ENCODE measurements at places on chromosomes 12 and 14.

GRCh38 chr12:87870061-87870460, 159.1 kb downstream of the C12orf50 start:
- no peak for DNase-seq

- peak; percentile 57 for DNase-seq
These were observed 178.1 kb upstream of the ALG10B start for GRCh38 chr12:38138225-38139221.

GRCh38 chr12:24746006-24746671, 202.8 kb downstream of the BCAT1 start:
- DNase-seq, result no peak

- DNase-seq, result no peak
These were observed 38.7 kb downstream of the RASAL1 start for GRCh38 chr12:113096675-113097461.

- no peak for DNase-seq
These were observed 264.6 kb upstream of the ALG10 start for GRCh38 chr12:33757701-33758100.

- DNase-seq, result no peak
These were observed 12.3 kb downstream of the SIX1 start for GRCh38 chr14:60636879-60637478.

- no peak for DNase-seq
These were observed 895.8 kb downstream of the RPS29 start for GRCh38 chr14:48690349-48690748.

GRCh38 chr14:54039311-54039710, 82.7 kb upstream of the BMP4 start:
- DNase-seq, result no peak

DNA sequence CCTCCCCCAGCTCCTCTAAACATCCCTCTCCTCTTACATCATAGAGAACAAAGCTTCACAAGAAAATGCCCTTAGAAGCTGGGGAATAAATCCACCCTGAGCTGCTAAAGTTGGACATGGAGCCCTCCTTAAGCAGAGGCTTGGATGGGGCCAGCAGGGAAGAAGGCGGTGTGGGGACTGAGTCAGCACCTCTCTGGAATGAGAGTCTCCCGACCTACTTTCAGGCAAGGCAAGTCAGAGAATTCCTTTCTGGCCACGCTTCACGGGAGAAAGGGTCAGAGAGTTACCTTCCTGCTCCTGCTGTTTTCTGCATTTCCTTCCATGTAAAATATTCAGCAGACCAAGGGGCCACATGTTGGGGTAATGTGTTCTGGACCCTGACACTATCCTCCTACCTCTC, 113.3 kb upstream of the PRB2 start:
- peak; percentile 61 for DNase-seq

- no peak for DNase-seq
These were observed 24.7 kb downstream of the KLHDC2 start for GRCh38 chr14:49792618-49793017.

DNA sequence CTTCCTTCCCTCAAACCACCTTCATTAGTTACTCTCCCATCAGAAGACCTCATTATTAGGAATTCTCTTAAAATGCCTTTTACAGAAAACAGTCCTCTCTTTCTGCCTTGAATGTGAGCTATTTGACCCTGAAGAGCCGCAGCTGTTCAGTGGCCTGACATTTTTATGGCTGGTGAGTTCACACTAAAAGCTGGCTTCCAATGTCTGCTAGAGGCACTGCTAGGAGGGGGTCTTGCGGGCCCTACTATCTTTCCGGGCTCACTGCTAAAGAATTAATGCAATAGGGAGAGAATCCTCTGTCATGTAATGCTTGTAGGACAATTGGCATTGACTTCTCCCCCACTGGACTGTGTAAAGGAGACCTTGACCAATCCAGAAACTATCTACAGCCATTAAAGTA, 87.7 kb downstream of the GPR135 start:
- DNase-seq, result no peak

DNA sequence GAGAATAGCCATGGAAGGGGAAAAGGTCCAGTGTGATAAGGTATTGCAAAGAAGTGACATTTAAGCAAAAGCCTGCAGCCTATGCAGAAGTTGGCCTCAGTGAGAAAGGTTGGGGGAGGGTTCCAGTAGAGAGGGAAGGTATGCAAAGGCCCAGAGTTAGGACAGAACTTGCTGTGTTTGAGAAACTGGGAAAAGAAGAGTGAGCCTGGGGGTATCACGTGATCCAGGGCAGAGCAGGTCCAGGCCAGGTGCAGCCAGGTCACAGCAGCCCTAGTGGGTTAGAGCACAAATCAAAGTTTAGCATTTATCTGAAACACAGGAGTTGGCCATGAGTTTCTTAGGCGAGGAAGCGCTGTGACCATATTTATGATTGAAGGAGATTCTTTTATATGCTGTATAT, 1.6 kb downstream of the SERPINA5 start:
- DNase-seq, result no peak

GRCh38 chr14:32050878-32051277, 26.2 kb upstream of the ARHGAP5 start:
- no peak for DNase-seq

- peak; percentile 43 for DNase-seq
These were observed 96.8 kb downstream of the ERGIC2 start for GRCh38 chr12:29283969-29284700.

DNA sequence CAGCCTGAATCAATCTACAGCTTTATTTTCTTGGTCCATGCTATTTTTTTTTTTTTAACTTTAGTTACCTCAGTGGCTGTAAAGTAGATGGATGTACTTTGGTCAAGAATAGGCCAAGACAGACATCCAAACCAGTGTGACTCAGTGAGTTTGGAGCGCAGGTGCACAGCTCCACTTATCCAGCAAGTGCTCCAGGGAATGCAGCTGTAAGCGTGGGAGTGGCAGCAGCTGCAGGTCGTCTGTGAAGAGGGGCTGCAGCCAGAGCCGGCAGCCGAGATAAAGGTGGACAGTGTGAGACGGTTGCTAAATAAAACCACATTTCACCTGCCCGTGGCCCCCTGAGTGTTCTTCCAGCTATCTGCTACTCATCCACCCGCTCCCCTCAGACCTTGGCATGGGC, 1018.7 kb downstream of the AACS start:
- DNase-seq, result no peak

DNA sequence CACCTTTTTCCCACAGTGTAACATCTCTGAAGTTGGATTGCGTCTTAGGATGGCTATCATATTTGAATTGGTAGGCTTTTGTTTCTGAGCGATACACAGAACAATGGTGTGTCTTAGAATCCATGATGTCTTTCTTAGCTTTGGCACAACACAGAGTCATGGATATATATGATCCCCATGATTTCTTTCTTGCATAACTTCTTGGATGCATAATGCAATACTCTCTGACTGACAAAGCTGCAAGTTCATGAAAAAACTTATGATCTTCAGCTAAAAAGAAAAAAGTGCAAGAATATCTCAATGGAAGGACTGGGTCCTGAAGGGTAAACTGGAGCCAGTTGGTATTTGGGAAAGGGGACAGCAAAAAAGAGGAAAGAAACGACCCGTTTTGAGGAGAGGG, 48.1 kb downstream of the VWF start:
- no peak for DNase-seq

DNA sequence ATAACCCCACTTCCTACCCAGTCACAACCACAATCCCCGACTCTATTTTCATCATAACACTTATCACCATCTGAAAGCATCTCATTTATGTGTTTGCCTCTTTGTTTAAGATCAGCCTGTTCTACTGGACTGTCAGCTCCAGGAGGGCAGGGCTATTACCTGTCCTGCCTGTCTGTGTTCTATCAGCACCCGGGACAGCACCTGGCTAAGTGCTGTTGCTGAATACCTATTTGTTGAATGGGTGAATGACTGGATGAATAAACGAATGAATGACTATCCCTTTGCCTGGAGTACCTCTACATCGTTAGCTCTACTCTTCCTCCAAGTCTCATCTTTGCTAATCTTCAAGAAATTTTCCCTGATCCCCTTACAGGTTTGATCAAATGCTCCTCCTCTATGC, 69.0 kb downstream of the WSCD2 start:
- no peak for DNase-seq

DNA sequence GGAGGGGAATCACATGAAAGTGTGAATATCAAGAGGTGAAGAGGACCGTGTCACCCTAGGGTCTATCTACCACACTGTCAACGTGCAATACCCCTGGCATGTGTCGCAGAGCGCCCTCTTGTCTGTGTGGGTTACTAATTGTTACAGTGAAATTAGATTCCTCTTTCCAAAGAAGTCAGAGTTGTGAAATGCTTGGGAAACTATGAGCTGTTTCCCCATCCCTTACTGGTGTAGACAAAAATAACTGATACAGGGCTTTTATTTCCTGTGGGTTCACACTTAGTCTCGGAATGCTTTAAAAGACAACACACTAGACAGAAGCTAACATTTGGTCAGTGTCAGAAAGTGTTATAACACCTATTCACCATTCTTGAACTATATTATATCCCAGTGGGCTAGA, 597.3 kb downstream of the NRXN3 start:
- no peak for DNase-seq

GRCh38 chr12:84924981-84925380, 12.4 kb upstream of the SLC6A15 start:
- DNase-seq, result peak; percentile 31

DNA sequence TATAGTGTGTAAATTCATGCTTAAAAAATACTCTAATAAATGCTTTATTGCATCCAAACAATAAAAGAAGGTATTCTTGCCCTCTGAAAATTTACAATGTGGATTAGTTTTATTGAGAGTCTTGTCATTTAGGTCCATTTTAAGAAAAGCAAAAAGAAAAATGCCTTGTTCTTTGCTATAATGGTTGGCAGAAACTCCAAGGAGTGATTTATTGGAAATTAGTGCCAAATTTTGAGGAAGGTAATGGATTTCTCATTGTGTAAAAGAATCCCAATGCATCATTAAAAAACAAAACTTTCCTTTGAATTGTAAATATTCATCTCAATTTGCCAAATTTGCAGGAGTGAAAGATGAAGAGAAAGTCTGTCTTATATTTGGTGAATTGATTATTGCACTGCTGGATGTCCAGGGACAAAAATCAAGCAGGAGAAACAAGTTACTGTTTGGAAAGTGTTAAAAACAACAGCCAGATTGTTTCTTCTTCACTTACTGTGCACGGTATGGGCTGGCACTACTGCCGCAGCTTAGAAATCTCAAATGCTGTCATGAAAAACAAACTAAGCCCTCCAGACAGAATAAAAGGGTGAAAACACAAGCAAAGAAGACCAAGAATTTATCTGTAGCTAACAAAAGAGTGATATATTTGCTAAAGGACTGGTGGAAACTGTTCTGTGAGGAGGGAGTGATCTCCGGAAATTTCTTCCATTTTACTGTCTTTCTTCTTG, 511.7 kb downstream of the TMTC2 start:
- DNase-seq, result no peak

DNA sequence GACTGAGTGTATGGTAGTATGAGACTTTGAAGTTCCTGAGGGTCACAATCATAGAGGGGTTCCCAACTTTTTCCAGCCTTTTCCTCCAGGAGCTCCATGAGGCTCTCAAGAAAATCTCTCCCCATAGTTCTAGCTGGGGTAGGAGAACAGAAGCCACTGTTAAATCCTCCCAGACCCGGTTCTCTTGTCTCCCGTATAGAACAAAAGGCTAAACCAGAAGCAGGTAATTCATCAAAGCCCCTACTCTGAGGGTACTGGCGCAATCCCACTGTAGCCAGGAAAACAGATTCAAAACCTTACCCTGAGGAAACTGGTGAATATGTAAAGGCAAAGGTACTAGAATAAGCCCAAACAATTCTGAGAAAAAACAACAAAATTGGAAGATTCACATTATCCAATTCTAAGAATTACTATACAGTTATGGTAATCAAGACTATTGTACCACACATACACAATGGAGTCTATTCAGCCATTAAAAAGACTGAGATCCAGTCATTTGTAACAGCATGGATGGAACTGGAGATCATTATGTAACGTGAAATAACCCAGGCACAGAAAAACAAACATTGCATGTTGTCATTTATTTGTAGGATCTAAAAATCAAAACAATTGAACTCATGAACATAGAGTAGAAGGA, 20.5 kb downstream of the OR8S1 start:
- no peak for DNase-seq

GRCh38 chr12:105775343-105775742, 363.4 kb downstream of the NUAK1 start:
- peak; percentile 35 for DNase-seq

GRCh38 chr12:67989184-67989920, at the start of gene IFNG-AS1:
IFNG-AS1 (plus strand) TSS chr12:67989447.
- no peak for DNase-seq

GRCh38 chr14:74176400-74176793, 62.9 kb upstream of the VSX2 start:
- DNase-seq, result no peak

- DNase-seq, result peak; percentile 55
These were observed 10.3 kb upstream of the SLC6A13 start for GRCh38 chr12:272942-273341.

DNA sequence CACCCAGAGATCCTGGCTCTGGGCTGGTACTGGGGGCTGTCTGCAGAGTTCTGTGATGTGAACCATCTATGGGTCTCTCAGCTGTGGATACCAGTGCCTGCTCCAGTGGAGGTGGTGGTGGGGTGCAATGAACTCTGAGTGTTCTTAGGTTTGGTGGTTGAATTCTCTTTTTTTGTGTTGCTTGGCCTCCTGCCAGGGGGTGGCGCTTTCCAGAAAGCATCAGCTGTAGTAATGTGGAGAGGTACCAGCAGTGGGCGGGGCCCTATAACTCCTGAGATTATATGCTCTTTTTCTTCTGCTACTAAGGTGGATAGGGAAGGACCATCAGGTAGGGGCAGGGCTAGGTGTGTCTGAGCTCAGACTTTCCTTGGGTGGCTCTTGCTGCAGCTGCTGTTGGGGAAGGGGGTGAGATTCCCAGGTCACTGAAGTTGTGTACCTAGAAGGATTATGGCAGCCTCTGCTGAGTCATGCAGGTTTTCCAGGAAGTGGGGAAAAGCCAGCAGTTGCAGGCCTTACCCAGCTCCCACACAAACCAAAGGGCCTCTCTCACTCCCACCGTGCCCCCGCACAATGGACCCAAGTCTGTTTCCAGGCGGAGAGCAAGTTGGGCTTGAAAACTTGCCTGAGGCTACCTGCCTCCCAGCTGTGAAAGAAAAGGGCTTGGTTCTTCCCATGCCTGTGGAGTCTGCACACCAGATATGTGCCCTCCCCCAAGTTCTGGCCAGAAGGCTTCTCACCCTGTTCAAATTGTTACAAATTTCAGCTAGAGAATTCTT, 18.6 kb downstream of the CCER1 start:
- no peak for DNase-seq
